T-helper 22 cell (primary cell): ENCODE measurements at places on chromosomes 6 and 20.

DNA sequence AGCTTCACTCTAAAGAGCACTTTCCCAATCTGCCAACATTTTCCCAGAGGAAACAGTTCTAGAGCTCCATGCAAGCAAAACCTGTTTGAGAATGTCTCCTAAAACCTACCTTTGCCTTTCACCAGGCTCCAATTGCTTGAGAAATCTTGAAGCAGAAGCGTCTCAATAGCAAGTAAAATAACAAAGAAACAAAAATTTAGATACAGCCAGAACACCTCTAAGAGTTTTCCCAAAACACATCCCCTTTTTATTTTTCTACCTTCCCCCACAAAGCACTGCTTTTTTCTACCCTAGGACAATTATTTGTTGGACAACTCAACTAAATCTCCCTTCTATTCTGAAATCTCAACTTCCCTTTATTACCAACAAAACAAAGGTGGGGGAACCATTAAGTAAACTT, 3.6 kb downstream of the VGLL2 start:
- DNase-seq, result no peak

GRCh38 chr6:44762496-44762895, 375.0 kb downstream of the CDC5L start:
- no peak for DNase-seq

DNA sequence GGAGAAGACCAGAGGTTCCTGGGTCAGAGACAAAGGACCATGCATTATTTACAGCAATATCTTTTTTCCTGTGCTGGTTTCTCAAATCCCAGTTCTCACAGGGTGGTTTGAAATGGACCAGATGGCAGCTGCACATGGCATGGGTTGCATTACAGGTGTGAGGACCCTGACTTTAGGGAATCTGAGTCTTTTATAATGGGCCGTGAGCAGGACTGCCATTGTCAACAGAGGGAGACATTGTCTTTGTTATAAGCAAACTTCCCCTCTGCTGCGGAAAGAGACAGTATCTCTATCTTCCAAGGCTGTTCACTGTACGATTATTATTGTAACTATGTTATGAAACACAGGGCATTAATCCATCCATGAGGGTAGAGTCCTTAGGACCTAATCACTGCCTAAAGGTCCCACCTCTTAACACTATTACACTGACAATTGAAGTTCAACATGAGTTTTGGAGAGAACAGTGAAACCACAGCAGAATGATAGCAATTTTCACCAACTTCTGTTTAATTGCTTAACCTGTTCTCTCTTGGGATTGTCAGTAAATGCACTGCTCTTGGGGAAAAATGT, 156.1 kb upstream of the AGPAT4 start:
- DNase-seq, result no peak

- DNase-seq, result no peak
Measured at GRCh38 chr6:145151624-145152023, 583.7 kb downstream of the EPM2A start.

DNA sequence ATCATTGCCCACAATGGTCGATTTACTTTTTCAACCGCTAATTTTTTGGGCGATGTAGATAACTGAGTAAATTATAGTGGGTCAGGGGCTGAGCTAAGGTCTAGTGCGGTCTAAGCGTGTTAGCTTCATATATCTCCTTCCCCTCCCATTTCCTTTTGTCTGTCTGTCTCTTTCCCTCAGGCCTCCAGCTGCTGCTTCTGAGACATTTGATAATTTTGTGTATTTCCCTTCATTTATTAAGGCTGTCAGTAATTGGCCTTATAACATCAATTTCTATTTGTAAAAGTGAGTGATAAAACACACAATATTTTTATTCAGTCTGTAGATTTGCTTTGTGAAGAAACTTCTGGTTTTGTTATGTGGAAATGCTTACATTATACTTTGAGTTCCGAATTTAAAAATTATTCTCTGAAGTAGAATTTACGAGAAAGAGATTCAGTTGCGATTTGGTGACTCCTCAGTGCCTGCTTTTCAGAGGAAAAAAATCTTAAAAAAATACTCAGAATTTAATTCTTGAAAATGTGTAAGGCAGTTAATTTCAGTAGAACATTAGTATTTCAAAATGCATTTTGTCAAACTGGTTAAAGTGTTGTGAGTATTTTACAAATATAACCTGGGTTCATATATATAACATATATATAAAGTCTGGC, 1.4 kb downstream of the TMEM170B start:
- DNase-seq, result no peak

DNA sequence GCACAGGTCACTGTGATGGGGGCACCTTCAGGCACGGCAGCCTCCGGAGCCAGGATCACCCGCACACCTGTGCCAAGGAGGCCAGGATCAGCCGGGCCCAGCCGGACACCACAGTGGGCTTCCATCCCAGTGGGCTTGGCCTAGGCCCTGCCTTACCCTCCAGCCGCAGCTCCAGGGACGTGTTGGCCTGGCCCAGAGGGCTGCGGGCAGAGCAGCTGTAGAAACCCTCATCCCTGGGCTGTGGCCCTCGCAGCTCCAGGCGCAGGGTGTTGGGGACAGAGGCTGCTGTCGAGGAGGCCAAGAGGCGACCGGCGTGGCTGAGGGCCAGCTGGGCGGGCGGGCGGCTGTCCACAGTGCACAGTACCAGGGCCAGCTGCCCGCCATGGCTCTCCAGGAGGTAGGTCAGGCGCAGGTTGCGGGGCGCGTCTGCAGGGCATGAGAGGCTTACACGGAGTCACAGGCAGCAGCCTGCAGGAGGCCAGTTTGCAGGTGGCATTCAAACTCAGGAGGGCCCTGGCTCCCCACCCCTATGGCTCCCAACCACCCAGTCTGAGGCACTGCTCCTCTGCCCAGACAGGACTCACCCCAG, 11.0 kb upstream of the ADAM33 start:
- DNase-seq, result no peak

- no peak for DNase-seq
Measured at GRCh38 chr20:62203378-62204030, 16.6 kb downstream of the HRH3 start.

DNA sequence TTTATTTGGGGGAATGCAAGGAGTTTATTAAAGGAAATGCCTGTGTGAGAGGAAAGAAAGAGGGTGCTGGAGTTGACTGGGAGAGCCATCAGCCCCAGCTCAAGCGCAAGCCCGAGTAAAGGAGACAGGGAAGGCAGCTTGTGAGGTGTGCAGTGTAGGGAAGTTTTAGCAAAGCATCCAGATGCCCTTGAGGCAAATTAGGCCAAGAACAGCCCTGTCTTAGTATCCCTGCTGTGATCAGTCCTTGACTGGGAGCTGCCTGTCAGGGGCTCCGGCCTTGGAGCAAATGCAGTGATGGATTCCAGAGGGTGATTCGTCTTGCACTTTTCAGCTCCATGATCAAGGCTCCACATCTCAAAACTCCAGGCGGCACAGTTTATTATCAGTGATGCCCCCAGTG, 561.7 kb downstream of the KIF16B start:
- DNase-seq, result no peak

DNA sequence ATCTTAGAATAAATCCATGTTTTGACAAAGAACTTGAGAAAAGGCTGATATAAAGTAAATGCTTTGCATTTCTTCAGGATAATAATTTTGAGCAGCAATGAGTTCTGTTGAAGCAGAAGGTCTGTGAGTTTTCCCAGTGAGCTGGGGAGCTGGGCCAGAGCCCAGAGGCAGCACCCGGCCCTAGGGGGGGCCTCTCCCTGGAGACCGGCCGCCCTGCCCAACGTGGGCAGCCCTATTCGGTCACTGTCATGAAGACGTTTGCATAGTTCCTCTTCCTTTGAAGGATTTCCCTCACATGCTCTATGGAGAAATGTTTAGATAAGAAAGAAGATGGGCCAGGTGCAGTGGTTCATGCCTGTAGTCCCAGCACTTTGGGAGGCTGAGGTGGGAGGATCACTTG, 404.8 kb downstream of the THBS2 start:
- DNase-seq, result no peak

GRCh38 chr20:5039255-5039657, 37.9 kb upstream of the SLC23A2 start:
- DNase-seq, result no peak

- no peak for DNase-seq
Measured at GRCh38 chr6:163583558-163583957, 169.0 kb downstream of the QKI start.
